ENCODE measurements at places on chromosomes 2 and 18.

GRCh38 chr2:151338115-151338514 lies 19.3 kb upstream of the TNFAIP6 start:
- no peak for DNase-seq

DNA sequence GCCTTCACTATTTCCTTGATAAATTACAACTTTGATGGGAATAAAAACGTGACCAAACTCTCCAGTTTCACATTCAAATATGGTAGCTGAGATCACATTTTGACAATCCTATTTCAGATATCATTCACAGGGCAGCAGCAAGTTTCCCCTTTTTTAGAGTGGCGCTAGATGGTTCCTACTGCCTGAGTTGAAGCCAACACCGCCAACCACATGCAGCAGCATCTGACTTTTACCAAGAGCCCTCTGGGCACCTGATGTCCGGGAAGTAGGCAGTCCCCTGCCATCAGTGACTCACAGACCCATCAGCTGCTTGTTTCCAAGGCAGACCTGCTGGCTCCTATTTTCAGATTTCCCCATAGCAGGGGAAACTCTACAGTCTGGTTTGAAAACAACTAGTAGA lies 4.0 kb upstream of the MREG start:
- DNase-seq = no peak

GRCh38 chr2:111663471-111664274 lies 220.3 kb downstream of the ANAPC1 start:
- no peak for DNase-seq

- DNase-seq = no peak
Observed at GRCh38 chr18:63146828-63147409, 172.7 kb downstream of the BCL2 start.

Measured in T47D (cell line).